Glutamatergic neuron (in vitro differentiated cells): ENCODE measurements at places on chromosomes 6 and 20. TPM values are rescaled to one million over a fixed set of nuclear protein-coding genes. Genes with fewer than 3 reads are reported as not detected.

Gene DYNLT2
- 1.7 TPM for total RNA-seq

GRCh38 chr6:31815025-31815838 lies at the start of the genes HSPA1A and HSPA1L:
Gene HSPA1A, plus strand, starts transcription at chr6:31815543. Its CDS starts 214 bp downstream, at chr6:31815757.
Gene HSPA1L, minus strand, starts transcription at chr6:31815283. Its CDS starts 3,311 bp downstream, at chr6:31811972.
- peak within 1 kb of the TSS; percentile 90 for H3K4me3 ChIP-seq
- peak; percentile 94 for DNase-seq
- H3K27ac ChIP-seq, result peak within 1 kb of the TSS; percentile 91
- peaks cover 8% of the 10 kb centered on the region for H3K4me1 ChIP-seq
- H3K27me3 ChIP-seq, result peaks cover 4% of the 10 kb centered on the region
- H3K36me3 ChIP-seq, result peaks cover 4% of the 10 kb centered on the region

DNA sequence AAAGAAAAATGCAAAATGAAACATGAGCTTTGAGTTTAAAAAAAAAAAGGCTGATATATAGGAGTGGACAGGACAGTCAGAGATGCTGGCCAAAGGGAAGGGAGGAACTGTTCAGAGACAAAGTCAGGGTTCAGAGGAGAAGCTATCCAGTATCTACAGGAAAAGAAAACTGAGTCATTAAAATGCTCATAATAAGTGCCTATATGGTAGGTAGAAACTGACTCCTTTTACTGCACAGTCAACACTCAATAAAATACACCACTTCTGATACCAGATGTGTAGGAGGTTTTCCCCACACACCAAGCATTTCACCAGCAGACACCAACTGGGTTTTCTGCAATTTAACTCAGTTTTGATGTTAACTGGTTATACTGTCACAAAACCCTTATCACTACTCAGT lies 32.9 kb downstream of the FRK start:
- H3K36me3 ChIP-seq, result peaks cover 4% of the 10 kb centered on the region
- no peaks in the 10 kb centered on the region for H3K4me1 ChIP-seq
- DNase-seq, result no peak
- H3K4me3 ChIP-seq, result no peak overlapping the region
- no peaks in the 10 kb centered on the region for H3K27me3 ChIP-seq

DNA sequence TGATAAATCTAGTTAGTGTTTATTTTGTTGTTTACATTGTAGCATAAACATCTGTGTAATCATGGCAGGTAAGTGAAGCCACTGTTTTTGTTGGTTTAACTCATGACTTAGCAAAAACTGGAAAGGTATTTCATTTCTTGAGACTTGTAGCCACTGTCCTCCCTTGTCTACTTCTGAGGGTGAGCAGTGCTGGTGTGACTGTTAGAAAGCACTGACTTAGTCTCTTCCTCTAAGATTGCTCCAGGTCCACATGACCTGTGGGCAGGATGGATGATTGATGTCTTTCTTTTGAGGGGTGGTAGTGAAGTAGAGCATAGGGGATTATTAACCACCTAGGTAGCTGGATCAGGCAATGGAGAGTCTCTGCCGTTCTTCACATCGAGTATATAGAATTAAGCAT lies 203.8 kb downstream of the ARID1B start:
- H3K4me1 ChIP-seq, result peaks cover 53% of the 10 kb centered on the region
- peaks cover 6% of the 10 kb centered on the region for H3K27me3 ChIP-seq
- H3K4me3 ChIP-seq, result peak overlapping the region; percentile 3
- H3K36me3 ChIP-seq, result no peaks in the 10 kb centered on the region

GRCh38 chr6:92111386-92111785 lies 1308.0 kb downstream of the EPHA7 start:
- no peaks in the 10 kb centered on the region for H3K27me3 ChIP-seq
- no peak overlapping the region for H3K4me3 ChIP-seq
- DNase-seq, result no peak
- H3K4me1 ChIP-seq, result peaks cover 2% of the 10 kb centered on the region

DNA sequence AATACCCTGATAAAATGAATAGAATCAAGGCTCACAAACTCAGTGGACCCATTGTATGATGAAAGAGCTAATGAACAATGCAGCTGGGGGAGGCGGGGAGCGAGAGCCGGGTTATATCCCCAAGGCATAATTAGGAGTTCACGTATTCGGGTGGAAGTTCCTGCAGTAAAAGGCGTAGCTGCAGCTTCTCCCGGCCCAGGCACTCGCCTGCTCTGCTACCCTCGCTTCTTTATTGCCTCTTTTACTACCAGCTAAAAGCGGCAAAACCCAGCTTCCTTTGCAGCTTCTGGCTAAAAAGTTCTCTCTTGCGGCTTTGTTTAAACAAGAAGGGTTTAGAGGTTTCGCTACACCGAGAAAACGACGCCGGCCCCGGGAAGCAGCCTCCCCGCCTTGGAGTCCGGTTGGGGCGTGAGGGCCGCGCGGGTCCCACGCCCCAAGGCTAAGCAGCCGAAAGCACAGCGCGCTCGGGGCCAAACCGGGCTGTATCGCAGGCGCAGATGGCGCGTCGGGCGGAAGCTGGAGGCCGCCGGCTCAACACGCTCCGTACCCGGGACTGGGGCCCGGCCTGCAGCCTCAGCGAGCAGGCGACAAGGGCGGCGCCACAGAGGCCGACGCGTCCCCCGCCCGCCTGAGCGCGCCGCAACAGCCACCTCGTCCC lies 1.6 kb downstream of the ZBTB2 start:
- peaks cover 12% of the 10 kb centered on the region for H3K4me1 ChIP-seq
- H3K27ac ChIP-seq, result peak overlapping the region; percentile 99
- peaks cover 11% of the 10 kb centered on the region for H3K27me3 ChIP-seq
- no peaks in the 10 kb centered on the region for H3K36me3 ChIP-seq

- peaks cover 27% of the 10 kb centered on the region for H3K36me3 ChIP-seq
- peaks cover 4% of the 10 kb centered on the region for H3K27me3 ChIP-seq
- no peak overlapping the region for H3K4me3 ChIP-seq
- peaks cover 10% of the 10 kb centered on the region for H3K4me1 ChIP-seq
These were observed 14.5 kb downstream of the NPEPL1 start for GRCh38 chr20:58706975-58707681.

DNA sequence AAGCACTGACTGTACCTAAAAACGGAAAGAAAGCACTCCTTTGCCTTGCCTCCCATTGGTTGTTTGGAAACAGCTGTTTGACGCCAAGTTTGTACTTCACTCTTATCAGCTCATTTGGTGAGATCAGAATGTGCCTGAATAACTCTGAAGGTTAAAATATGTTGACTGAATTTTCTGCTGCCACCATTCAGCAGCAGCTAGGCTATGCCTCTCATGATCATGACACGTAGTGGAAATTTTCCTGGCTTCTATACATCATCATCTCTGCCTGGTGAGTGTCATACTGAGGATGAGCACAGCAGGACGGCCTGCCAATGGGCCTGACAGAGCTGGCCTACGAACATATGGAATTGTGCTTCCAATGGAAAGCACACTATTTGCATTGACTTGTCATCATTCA lies 704.9 kb upstream of the CITED2 start:
- H3K4me3 ChIP-seq, result no peak overlapping the region
- no peaks in the 10 kb centered on the region for H3K36me3 ChIP-seq
- no peaks in the 10 kb centered on the region for H3K27me3 ChIP-seq
- H3K27ac ChIP-seq, result no peak overlapping the region
- peaks cover 4% of the 10 kb centered on the region for H3K4me1 ChIP-seq
- no peak for DNase-seq

Gene ITCH
- 59.4 TPM for total RNA-seq

Gene MAS1
- total RNA-seq, result not detected

- DNase-seq, result no peak
- H3K4me1 ChIP-seq, result peaks cover 20% of the 10 kb centered on the region
- no peaks in the 10 kb centered on the region for H3K36me3 ChIP-seq
- H3K4me3 ChIP-seq, result no peak overlapping the region
- no peaks in the 10 kb centered on the region for H3K27me3 ChIP-seq
- H3K27ac ChIP-seq, result peak overlapping the region; percentile 77
These were observed 31.1 kb downstream of the CDKAL1 start for GRCh38 chr6:20565342-20565741.

Gene ELOVL2
- 10.6 TPM for total RNA-seq
